ENCODE measurements at places on chromosomes 11 and 22.

- no peak for DNase-seq
These were observed 83.0 kb downstream of the TRAF6 start for GRCh38 chr11:36427079-36427478.

DNA sequence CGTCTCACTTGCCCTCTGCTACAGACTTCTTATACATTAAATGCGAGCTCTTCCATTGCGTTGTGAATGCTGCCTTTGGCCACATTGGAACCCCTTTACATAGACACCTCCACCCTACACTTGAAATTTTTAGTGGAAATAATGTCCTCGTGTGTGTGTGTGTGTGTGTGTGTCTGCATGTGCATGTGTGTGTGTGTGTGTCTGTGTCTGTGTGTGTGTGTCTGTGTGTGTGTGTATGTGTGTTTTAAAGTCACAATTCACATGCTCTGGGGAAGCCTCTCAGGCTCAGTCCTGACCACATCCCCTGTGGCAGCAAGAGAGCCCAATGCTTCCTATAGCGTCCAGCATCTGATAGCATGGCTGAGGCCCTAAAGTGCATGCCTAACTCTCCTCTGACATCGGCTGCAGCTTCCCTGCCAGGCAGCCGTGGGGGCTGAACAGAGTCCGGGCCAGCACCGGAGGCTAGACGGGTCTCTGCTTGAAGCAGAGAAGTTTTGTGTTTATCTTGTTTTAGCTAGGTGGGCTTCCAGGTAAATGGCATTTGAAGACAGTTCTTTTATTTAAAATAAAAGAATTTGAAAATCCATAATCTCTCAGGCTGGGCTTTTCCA, 64.5 kb upstream of the EMID1 start:
- DNase-seq, result no peak

DNA sequence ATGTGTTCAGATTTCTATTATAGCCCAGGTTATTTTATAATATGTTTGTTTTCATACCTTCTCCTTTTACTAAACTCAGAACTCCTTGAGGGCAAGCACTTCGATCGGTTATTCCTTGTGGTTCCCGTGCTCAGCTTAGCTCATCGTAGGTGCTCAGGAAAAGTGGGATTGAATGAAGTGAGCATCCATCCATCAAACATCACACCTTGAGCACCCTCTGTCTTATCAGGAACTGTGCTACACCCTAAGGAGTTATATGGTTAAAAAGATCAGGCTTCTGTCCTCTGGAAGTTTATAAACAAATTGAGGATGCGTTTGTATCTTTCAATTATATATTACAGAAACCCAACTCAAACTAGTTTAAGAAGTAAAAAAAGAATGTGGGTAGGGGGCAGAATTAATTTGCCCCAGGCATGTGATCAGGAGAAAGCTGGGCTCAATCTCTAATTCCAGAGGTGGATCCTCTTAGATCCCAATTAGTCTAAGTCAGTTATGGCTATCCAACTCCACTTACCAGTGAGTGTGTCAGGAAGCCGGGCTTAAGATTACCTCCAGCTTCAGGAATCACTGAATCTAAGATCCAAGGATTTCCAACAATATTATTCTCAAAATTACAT, 59.9 kb upstream of the RRAS2 start:
- DNase-seq, result no peak

DNA sequence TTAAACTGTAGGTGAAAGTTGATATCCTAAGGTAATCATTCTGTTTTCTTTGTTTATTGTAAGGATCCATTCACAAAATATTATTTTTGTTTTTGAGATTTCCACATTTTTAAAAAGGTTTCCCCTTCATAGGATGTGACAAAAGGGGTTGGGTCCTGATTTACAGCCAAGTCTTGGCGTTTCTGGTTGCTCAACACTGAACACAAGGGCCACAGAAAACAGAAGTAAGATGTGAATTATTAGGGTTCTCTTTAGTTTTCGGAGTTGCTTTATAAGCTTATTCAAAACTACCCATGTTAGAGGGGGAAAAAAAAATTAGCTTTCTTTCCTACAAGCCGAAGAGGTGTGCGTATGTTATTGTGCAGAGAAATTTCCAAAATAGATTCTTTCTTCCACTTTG, 30.0 kb upstream of the FLI1 start:
- no peak for DNase-seq

DNA sequence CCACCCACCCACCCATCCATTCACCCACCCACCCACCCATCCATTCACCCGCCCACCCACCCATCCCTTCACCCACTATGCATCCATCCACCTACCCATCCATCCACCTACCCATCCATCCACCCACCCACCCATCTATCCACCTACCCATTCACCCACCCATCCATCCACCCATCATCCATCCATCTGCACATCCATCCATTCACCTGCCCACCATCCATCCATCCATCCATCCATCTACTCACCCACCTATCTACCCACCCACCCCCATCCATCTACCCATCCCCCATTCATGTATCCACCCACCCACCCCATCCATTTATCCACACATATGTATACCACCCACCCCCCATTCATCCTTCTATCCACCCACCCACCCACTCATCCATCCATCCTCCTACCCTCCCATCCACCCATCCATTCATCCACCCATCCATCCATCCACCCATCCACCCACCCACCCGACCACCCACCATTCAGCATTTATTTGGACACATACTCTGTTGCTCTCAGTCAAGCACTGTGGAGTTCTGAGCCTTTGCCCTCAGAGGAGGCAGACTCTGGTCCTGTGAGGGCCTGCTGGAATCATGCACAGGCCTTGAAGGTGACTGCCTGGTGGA, 380.1 kb downstream of the TBC1D22A start:
- DNase-seq, result no peak

GRCh38 chr11:73554671-73555320, 43.1 kb downstream of the FAM168A start:
- no peak for DNase-seq

- DNase-seq, result no peak
These were observed 47.0 kb upstream of the ACCSL start for GRCh38 chr11:44000731-44001130.

GRCh38 chr11:43706631-43707030, 26.1 kb downstream of the HSD17B12 start:
- DNase-seq, result no peak

- DNase-seq, result no peak
These were observed 179.2 kb downstream of the C11orf91 start for GRCh38 chr11:33521384-33521783.

DNA sequence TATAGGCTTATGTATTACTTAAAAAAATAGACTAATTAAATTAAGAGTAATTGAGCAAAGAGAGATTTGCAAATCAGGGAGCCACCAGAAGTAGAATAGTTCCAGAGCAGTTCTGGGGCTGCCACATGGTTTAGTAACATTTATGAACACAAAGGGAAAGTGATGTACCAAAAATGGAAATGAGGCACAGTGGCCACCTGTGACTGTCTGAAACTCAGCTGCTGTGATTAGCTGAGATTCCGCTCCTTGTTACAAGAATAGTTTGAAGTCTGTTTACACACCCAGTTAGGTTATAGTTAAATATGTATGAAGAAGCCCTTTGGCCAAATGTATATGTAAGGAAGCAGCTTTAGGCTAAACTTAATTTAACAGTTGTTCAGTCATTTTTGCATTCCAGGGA, 901.5 kb upstream of the CHORDC1 start:
- DNase-seq, result no peak
